Mesothelial cell of epicardium (in vitro differentiated cells): ENCODE measurements at places on chromosomes 4 and X.

DNA sequence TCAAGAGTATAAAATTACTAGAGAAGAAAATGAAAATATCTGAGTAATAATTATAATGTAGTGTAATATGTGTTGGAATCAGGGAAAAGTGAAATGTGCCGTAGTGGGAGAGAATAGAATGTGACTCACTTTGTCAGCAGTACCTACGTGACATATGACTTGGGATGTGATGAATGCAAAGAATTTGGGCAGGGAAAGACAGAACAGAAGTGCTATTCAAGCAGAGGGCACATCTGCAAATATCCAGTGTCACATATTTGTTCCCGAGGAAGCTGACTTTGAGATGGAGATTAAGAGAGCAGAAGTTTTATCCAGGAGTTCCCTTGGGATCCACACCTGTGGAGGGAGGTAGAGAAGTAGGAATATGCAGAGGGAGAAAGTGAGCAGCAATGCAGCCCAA is 69.3 kb upstream of the HS3ST1 start:
- DNase-seq = no peak

- no peak for DNase-seq
These were observed 21.4 kb upstream of the NOX1 start for GRCh38 chrX:100895365-100896075.

DNA sequence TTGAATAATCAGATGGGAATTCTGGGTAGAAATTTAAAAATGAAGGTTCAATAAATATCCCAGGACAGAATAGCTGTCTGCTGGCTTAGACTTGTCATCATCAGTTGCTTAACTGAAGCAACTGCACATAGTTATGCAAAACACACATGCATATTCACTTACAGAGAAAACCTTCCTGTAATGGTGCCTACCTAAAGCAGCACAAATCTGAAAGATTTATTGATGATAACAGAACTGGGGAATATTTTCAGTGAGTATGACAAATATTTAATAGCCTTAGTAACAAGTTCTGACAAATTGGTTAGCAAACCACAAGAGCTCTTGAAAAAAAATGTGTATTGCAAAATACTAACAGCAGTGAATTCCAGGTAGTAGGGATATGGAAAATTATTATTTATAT is 606.8 kb upstream of the BOD1L1 start:
- DNase-seq = no peak

- no peak for DNase-seq
These were observed 393.6 kb downstream of the GPAT3 start for GRCh38 chr4:83929550-83929949.

- no peak for DNase-seq
These were observed 279.6 kb downstream of the PDGFC start for GRCh38 chr4:156692016-156692415.
